ENCODE measurements at places on chromosomes 16 and 17.

DNA sequence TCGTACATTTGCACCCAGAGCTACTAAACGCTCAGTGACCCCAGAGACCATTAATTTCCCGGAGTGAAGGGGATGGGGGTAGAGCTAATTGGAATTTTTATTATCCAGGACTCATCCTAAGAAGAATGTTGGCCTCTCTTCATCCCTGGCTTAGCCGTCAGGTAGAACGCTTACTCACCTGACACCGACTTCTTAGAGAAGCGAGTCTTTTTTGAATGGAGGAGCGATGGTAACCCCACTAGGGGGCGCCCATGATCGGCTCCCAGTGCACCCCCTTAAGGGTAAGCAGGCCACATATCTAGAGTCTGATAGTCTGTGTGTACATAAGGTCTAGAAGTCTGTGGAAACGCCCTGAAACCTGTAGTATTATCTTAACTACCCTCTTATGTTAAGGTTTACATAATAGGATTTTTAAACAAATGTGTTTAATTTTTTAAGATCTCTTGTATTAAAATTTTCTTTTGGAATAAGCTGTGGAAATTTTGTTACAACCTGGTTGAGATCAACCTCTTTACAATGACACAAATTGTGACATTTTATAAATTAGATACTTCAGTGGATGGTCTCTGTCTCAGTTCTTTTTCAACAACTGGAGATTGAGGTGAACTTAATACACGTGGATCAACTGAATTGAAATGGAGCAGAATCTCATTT is 229.8 kb downstream of the CPPED1 start:
- DNase-seq: peak; percentile 19

GRCh38 chr16:73204359-73205152 is 156.6 kb upstream of the ZFHX3 start:
- DNase-seq: no peak

DNA sequence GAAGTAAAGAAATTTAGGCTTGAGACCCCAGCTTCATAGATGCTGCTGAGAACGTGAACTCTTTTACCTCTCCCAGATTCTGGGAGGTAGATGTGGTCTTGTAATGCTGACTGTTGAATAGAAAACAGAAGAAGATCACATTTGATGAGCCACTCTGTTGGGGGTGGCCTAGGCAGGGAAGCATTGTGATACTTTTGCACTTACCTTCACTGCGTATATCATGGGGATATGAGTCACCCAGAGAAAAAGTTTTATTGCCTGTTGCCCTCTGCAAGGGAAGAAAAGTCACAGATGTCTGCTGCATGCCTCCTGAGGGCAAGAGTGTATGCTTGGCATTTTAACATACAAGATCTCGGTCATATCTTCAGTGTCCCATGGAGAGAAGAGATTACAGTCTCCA is 365.4 kb downstream of the SNX29 start:
- no peak for DNase-seq

DNA sequence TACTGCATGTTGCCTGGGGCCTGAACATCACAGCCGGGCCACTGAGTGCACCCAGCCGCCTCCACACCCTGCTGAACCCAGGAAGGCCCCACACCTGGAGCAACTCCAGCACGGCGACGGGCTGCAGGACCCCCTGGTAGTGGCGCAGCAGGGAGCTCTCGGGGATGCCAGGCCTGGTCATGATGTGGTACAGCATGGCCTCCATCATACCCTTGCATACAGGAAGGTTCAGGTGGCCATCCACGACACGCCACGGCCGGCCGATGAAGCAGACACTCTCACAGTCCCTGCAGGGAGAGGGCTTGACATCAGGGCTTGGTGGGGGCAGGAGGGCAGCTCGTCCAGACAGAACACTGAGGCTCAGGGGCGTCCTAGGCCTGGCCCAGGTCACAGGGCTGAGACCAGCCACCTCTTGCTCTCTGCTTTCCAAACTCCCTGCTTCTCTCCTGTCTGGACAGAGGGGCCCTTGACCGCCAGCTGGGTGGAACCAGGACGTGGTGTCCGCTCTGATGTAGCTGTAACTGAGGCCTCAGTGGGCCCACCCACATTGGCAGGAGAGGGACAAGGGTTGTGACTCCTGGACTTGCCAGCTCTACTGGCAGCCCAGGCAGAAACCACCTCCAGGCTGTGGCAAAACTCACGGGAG is 60.3 kb downstream of the IL21R start:
- no peak for DNase-seq

DNA sequence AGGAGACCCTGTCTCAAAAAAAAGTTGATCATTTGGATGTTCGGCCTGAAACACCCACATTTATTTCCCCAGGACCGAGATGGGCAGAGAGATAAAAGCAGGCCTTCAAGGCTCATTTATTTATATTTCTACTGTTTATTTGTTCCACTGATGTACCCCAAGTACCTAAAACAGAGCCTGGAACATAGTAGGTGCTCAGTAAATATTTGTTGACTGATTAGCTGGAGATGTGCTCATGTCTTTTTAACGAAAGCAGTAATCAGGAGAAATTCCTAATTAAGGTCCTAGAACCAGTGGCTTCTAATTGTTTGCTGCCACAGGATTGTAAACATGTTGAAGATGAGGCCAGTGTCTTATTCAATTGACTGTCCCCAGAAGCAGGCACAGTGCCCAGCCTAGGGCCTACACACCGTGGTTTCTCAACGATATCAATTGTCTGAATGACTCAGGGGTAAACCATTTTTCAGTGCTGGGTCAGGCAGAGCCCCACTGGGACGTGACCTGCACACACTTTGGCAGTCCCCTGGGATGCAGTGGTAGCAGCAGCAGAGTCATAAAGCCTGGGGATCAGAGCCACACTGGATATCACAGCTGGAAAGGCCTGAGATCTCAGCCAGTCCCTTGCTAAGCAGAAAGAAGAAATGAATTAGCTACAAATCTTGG is 34.8 kb downstream of the SOST start:
- no peak for DNase-seq

Data from DMS153 (cell line).